ENCODE measurements at places on chromosomes 2 and 18.

DNA sequence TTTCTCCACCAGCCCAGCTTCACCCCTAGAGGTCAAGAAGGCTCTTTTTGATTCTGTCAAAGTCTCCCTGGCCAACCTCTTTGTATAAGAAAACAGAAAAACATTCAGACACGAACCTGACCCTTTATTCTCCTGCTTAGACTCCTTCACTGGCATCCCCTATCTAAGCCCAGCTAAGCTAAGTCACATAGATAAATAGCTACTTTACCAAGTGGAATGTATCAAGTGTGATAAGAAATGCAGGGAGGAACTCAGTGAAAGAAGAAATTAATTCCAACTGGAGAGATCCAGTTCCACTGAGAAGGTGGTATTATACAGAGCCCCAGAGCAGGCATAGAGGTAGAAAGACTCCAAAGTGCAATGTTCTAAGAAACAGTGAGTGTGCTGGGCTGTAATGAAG lies 489.5 kb downstream of the TNS1 start:
- no peak for DNase-seq

- DNase-seq: no peak
Observed at GRCh38 chr18:44729631-44730101, 49.0 kb downstream of the SETBP1 start.

- no peak for DNase-seq
Observed at GRCh38 chr2:157459486-157459885, 15.6 kb upstream of the CYTIP start.

- DNase-seq: no peak
Observed at GRCh38 chr2:174612970-174613369, 15.4 kb upstream of the WIPF1 start.

DNA sequence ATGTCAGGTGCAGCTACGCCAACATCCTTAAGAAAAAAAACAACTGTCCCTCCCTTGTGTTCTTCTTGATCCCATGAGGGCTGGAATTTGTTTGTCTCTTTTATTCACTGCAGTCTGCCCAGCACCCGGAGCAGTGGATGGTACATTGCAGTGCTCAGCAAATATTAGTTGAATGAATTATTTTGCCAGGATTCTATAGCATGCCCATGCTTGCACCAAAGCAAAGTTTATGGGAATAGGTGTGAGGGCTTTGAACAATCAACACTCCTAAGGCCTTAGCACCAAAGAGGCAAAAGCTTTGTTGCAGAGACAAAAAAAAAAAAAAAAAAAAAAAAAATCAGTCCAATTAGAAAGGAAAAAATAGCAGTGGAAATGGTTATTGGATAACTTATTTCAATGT lies 28.7 kb upstream of the DCC start:
- DNase-seq: no peak

- DNase-seq: no peak
Observed at GRCh38 chr2:232463701-232464543, 8.0 kb downstream of the ALPI start.

GRCh38 chr2:188956961-188957360 lies 17.2 kb upstream of the COL3A1 start:
- DNase-seq: no peak

- no peak for DNase-seq
Observed at GRCh38 chr18:9120796-9121195, 15.8 kb upstream of the ANKRD12 start.

GRCh38 chr18:49178736-49179135 lies 228.0 kb upstream of the SMAD7 start:
- peak; percentile 46 for DNase-seq

DNA sequence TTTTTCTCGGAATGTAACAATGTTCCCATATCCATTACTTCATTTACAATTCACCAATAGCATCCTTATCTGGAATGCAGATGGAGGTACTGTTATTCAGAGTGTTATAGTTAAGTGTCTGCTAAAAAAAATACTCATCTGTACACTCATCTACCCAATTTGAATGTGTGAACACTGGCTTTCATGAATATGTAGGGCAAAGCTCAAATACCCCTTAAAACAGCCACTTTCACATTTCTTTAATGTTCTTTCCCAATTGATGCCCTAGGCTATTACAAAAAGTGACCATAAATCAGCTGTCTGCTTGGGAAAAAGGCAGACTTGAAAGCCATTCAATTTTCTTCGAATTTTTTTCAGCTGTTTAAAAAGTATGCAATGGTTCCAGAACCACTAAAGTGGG lies 796.3 kb upstream of the FSHR start:
- no peak for DNase-seq

DNA sequence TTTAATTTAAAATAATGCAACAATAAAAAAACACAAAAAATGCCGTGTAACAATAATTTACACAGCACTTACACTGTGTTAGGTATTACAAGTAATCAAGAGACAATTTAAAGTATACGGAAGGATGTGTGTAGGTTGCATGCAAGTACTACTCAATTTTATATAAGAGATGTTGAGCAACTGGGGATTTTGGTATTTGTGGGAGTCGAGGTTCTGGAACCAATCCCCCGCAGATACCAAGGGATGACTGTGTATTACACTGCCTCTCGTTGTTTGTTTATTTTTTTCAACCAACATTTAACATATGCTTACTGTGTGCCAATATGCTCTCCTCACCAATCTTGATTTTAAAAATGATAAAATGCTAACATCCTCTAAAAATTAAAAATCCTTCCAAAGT lies 24.8 kb downstream of the MAP3K2 start:
- DNase-seq: no peak

DNA sequence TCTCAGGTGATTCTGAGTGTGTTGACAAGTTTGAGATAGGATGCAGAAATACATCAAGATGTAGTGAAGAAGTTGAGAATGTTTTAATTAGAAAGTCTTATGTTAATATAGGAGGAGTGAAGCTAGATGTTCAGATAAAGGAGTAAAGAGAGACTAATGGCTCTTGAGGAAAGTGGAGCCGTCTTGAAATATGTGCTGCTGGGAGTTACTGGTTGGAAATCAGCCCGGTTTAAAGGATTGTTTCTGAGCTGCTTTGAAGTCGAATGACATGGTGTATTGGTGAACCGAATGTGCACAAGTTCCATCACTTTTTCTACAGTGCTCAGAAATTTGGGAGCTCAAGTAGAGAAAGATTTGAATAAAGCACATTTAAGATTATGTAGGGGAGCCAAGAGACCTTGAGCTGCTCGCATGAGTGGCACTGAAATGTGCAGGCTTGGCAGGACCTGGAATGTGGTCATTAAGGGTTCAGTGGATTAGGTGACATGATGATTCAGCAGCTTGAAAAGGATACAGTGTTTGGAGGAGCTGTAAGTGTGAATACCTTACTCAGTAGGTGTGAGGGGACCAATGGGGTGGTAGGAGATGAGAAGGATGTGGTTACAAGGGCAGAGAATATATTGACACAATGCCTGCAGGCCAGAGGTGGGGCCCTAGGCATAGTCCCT lies 68.6 kb downstream of the CAB39 start:
- DNase-seq: peak; percentile 99

GRCh38 chr2:202069170-202070067 lies 3.6 kb upstream of the KIAA2012 start:
- no peak for DNase-seq

GRCh38 chr2:74474899-74475298 lies 2.4 kb upstream of the MRPL53 start:
- DNase-seq: no peak

DNA sequence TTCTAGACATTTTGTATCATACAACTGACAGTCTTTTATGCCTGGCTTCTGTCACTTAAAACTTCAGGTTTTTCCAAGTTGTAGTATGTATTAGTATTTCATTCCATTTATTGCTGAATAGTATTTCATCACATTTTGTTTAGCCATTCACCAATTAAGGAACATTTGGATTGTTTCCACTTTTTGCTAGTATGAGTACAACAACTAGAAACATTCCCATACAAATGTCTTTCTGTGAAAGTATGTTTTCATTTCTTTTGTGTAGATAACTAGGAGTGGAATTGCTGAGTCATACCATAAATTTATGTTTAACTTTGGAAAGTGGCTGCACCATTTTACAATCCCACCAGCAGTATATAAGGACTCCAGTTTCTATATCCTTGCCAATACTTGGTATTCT lies 135.9 kb downstream of the ATAD2B start:
- DNase-seq: peak; percentile 4

GRCh38 chr2:233413559-233414272 lies 59.4 kb downstream of the DGKD start:
- DNase-seq: peak; percentile 98

DNA sequence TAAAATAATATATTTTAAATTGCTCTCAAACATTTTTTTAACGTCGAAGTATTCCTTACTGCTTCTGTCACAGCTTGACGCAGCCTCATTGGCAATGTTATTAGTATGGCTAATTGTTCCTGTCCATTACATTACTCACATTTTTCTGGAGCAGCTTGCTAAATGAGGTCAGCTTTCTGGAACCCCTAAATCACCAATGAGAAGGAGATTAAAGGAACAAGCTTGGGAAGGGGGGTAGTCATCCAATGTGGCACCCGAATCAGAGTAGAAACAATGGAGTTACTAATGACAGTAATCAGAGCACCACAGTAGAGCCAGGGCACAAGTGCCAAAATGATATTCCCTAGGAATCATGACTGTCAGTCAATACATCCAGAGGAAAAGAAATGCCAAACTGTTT lies 5.1 kb downstream of the NEUROD1 start:
- no peak for DNase-seq

- no peak for DNase-seq
Observed at GRCh38 chr2:54541995-54542394, 85.9 kb downstream of the SPTBN1 start.

GRCh38 chr2:85420536-85421259 lies 2.2 kb downstream of the SH2D6 start:
- DNase-seq: peak; percentile 78

DNA sequence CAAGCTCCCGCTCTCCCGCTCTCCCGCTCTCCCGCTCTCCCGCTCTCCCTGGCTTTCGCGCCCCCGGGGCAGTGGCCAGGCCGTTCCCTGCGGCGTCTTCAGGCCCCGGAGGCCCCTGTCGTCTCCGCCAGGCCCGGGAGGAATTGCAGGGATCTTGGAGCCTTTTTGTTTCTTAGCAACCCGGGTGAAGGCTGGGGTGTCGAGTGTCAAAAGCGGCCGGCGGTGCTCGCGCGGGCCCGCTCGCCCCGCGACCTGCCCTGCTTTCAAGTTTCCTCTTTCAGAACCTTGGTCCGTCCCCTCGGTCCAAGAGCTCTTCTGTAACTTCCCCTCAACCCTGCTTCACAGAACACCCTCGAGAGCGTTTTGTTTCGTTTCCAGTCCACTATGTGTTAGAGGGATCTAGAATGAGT lies 1.4 kb downstream of the RNF138 start:
- peak; percentile 48 for DNase-seq

- DNase-seq: peak; percentile 100
Observed at GRCh38 chr2:28610583-28611201, 114.8 kb downstream of the PLB1 start.

- DNase-seq: peak; percentile 71
Observed at GRCh38 chr2:204824751-204825453, 279.6 kb downstream of the PARD3B start.

- peak; percentile 36 for DNase-seq
Observed at GRCh38 chr18:34709104-34709503, 994 bp upstream of the DTNA start.

- no peak for DNase-seq
Observed at GRCh38 chr2:217220228-217221013, 360.6 kb upstream of the TNP1 start.

All from kidney tubule cell (primary cell).